Glutamatergic neuron (in vitro differentiated cells): ENCODE measurements at places on chromosomes 6 and 20.

DNA sequence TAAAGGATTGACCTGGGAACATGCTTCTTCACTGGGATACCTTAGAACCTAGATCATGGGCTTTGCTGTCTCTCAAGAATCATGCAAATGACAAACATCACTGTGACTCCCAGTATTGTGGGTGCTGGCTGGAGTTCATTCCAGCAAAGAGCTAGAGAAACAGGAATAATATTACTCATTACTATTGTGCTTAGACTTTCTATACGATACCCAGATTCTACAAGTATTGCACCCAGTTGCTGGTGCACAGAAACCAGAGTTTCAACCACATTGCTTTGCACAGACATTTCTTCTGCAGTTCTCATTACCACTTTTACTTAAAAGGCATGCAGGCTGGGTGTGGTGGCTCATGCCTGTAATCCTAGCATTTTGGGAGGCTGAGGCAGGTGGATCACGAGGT lies 220.4 kb upstream of the ZNF217 start:
- DNase-seq: no peak

GRCh38 chr6:52739627-52740026 lies 23.6 kb downstream of the GSTA2 start:
- DNase-seq: no peak

DNA sequence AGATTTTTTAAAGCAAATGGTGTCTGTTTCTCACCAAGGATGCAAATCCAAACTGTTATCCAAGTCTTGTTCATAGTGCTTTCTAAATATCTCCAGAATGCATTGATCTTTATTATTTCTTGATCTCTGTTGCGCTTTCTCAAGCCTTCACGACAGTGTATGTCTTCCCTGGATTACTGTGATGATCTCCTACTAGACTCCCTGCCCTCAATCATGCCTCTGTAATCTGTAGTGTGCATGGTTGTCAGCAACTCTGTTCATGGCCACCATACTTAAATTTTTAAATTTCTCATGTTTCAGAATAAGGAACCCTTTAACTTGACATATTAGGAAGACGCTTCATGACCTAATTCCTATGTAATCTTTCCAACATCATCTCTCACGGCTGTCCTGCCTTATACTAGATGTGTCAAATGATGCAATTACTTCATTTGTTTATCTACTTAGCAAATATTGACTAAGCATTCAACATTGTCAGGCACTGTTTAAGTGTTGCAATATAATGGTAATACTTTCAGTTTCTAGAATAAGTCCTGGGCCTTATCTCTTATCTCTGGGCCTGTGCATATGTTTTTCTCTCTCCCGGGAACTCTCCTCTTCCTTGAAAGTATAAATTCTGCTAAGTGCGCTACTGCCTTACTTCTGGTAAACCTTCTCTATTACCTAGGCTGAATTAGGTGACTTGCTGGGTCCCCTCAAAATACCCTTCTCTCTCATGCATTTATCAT lies 25.6 kb upstream of the AHI1 start:
- DNase-seq: no peak

DNA sequence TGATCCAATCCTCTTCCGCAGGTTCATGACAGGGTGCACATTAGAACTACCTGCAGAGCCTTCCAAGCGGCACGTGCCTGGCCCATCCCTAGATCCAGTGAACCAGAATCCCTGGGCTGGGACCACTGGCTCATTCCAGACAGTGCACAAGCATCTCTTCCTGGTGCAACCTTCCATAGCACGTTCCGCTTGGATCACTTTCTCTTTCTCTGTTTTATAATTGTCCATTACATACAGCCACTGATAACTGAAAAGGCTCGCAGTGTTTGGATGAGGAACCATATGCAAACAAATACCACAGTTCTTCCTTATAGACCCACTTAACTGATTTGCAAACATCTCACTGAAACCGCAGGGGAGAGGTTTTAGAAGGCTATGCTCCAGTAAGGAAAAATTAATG lies 59.6 kb upstream of the DDR1 start:
- no peak for DNase-seq

DNA sequence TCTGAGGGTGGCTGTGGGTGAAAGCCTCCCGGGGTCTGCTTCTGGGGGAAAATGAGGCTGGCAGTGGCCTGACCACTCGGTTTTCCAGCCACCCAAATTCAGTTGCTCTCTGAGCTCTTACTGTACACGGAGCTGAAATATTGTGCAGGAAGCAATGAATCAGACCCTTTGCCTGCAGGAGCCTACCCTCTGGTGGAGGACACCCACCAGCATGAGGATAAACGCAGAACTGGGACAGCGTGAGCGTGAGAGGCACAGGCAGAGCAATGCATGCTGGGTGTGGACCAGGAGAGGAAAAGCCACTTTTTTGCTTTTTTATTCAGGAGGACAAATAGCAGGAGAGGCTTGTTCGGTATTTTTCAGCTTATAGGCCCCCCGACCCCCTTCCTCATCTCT lies 298.0 kb downstream of the QKI start:
- DNase-seq: no peak

- no peak for DNase-seq
Measured at GRCh38 chr20:35572838-35573237, 31.0 kb downstream of the ERGIC3 start.

GRCh38 chr6:12485226-12485764 lies 195.1 kb downstream of the EDN1 start:
- DNase-seq: no peak

DNA sequence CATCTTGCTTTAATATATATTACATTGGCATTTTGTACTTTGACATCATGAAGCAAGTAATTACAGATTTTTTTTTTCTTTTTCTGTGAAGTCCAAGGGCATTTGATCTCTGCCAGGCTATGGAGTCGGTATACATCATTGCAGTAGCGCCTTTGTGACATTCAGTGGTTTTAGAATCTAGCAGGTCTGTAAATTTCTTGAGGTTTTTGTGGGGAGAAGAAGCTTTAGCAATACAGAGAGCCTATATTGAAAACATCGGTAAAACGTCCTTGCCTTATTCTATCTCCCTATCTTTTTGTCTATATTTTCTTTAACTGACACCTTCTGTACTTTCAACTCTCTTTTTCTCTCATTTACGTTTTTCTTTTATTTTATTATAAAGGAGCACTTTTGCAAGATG lies 47.2 kb downstream of the DUSP22 start:
- DNase-seq: no peak

DNA sequence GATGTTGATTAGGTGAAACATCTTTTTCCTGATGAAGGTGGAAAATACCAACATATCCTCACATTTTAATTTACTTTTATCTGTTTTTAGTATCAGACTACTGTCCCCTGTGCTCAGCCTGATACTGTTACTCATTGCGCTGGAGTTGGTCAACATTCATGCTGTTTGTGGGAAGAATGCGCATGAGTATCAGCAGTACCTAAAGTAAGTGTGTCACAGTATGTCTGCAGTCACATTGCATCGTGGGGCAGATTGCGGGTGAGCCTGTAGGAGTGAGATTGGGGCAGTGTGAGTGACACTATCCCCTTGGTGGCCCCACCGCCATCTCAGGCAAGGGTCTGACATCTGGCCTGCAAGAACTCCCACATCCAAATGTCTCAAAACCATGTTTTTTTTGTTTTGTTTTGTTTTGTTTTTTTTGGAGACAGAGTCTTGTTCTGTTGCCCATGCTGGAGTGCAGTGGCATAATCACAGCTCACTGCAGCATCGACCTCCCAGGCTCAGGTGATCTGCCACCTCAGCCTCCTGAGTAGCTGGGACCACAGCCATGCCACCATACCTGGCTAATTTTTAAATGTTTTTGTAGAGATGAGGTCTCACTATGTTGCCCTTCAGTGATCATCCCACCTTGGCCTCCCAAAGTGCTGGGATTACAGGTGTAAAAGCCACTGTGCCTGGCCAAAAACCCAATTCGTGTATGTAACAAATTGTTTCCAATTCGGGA lies 27.8 kb downstream of the ERMARD start:
- no peak for DNase-seq

DNA sequence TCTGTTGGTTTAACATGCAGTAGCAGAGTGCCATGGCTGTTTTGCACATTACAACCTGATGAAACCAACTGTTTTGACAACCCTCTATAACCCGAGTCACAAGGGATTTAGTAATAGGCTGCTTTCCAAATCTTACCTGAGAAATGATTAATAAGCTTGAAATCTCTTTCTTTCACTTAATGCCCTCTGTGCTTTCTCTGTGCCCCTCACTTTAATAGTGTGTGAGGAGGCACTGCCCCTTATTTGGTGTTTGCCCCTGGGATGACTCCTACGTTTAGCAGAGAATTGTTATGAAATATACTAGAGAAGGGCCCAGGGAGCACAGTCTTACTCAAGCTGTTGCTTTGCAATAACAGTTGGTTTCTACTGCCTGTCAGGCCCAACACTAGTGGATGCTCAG lies 31.0 kb upstream of the PTCHD4 start:
- DNase-seq: no peak

DNA sequence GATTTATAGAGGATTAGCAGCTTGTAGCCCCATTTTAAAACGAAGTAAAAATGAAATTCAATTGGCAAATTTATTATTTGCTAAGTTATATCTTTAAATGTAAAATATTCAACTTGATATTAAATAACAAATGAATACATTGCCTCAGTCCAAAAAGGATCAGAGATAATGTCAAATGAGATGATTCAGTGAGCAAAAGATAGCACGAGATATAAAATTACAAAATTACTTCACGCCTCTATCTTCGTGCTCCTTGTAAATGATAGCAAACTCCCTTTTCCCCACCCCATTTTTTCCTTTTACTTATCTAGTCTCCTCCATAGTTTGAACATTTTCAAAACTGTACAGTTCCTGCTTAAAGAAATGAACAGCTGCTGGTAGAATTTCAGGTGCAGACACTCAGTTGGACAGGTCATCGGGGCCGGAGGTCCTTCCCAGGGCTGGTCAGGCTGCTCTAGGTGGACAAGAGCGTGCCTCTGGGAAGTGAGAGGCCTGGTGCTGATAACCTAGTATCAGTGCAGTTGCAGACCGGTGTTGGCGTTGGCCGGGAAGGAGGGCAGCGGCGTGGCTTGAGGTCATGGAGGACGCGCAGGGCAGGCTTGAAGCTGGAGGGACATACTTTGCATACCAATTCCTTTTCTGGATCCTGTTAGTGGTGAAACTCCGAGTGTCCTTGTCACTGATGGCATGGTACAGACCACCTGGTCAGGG lies 83.9 kb downstream of the CDC5L start:
- no peak for DNase-seq

DNA sequence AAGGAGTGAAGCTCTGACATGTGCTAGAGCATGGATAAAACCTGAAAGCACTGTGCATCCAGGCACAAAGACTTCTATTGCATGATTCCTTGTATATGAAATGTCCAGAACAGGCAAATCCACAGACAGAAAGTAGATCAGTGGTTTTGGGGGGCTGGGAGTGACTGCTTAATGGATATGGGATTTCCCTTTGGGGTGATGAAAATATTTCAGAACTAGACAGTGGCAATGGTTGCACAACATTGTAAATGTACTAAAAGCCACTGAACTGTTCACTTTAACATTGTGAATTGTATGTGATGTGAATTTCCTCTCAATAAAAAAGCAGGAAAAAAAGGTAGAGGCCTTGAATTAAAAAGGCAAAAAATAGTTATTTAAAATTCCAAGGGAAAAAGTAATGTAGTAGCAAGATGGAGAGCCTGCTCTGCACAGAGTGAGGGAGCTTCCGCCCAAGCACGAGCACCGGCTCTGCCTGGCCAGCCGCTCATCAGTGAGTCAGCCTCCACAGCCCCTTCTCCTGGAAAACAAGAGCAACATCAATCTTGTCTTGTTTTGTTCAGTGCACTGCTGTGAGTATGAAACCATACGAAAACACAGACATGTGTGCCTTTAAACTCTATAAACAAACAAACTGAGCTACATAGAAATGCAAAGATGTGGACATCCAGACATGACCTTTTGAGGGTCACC lies 74.6 kb upstream of the THBS2 start:
- no peak for DNase-seq

GRCh38 chr6:134757911-134758361 lies 192.0 kb downstream of the ALDH8A1 start:
- DNase-seq: no peak

- DNase-seq: peak; percentile 68
Measured at GRCh38 chr20:48657426-48658197, 170.2 kb downstream of the PREX1 start.

- no peak for DNase-seq
Measured at GRCh38 chr6:19605624-19606023, 231.5 kb upstream of the ID4 start.

- no peak for DNase-seq
Measured at GRCh38 chr20:48886194-48886593, 35.3 kb upstream of the ARFGEF2 start.

DNA sequence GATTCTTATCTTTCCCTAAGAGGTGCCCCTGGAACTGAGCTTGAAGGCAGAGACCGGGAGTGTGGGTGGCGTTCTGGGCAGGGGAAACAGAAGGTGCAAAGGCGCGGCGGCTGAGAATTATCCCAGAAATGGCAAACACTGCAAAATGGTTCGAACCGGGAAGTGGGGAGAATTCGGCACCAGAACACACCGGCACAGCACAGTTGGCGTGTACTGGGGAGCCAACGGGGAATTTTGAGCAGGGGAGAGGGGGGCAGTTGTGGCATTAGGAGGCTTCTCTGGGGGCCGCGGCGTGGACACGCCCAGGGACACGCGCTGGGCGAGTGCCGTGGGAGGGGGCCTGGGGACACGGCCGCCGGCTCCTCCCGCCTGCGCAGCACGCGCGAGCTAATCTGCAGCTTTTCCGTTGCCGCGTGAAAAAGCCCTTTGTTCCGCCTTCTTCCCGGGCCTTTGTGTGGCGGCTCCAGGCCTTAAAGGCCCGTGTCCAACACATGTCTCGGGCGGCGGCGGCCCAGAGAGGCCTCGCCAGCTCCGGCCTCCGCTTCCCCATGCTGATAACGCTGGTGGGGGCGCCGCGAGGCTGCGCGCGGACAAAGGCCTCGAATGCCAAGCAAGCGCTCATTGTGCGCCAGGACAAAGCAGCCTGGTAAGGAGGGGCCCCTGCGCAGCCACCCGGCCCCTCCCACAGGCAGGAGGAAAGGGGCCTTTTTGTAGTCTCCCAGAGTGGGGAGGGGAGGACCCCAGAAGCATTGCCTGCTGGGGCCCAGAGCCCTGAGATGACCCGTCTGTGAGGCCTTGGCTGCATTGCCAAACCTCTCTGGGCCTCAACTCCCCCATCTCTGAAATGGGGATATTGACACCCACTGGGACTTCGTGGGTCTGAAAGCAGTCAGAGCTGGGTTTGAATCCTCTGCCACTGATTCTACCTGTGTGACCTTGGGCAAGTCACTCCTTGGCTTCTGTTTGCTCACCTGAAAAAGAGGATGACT lies 82.8 kb downstream of the CD40 start:
- DNase-seq: no peak

DNA sequence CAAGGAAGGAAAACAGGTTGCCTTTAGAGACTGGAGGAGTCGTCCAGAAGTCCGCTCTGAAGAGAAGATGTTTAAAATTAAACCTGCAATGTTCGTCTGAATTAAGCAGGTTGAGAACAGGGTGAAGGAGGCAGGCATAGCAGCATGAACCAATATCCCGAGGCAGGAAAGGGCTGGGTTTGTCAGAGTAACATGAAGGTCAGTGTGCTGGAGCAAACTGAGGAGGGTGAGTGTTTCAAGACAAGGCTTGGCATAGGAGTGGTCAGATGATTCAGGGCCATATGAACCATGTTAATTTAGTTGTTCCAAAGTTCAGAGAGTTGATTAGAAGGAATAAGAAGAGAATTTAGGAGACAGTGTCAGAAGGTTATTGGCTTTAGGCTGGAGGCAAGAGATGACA lies 93.3 kb downstream of the UTRN start:
- no peak for DNase-seq
